Amniotic stem cell (primary cell): ENCODE measurements at places on chromosomes 4 and X.

- no peak for DNase-seq
Observed at GRCh38 chr4:106325800-106326199, 9.4 kb downstream of the AIMP1 start.

DNA sequence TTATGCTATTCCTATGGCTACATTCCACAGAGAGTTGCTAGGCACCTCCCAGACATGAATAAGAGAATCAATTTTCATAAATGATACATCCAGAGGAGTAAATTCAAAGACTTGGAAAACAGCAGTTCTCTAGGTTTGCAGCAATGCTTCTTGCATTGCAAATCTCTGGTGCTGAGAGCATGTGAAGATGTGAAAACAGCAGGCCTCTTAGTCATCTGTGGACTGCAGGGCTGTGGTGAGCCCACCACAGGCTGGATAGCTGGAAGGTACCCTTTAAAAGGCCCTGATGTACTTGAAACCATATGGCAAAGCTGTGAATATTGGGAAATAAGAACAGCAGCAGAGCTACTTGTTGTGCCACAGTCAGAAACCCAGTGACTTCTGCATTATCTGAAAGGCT lies 2135.9 kb downstream of the ARAP2 start:
- DNase-seq, result no peak

DNA sequence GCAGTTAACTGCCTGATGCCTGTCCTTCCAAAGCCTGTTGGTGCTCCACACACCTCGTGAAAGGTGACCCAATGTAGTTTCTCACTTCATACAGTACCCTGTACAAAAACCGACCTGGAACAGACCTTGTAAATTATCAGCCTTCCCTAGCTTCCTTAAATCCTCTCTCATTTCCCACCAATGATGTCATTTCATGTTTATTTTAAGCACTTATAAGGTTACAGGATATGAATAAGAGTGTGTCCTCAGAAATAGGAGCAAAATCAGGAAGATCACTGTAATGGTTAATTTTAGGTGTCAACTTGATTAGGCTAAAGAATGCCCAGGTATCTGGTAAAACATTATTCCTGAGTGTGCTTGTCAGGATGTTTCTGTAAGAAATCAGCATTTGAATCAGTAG lies 44.7 kb downstream of the TMEM150C start:
- no peak for DNase-seq

DNA sequence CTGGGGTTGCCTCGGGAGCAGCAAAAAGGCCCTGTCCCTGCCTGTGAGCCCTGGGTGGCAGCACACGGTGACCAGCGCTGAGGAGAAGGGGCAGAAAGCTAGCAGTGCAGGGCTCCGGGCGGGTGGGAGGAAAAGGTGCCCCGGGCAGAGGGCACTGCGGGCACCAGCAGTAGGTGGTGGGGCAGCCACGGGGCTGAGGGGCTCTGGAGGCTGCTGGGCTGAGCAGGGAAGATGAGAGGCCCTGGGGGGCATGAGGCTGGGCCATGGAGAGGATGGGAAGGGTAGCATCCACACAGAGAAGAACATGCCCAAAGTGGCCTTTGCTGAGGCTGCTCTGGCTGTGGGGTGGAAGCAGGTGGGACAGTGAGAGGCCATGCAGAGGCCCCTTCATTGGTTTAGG lies 67.5 kb upstream of the NKX1-1 start:
- no peak for DNase-seq

- DNase-seq, result no peak
Observed at GRCh38 chr4:30924495-30924894, 204.3 kb downstream of the PCDH7 start.

DNA sequence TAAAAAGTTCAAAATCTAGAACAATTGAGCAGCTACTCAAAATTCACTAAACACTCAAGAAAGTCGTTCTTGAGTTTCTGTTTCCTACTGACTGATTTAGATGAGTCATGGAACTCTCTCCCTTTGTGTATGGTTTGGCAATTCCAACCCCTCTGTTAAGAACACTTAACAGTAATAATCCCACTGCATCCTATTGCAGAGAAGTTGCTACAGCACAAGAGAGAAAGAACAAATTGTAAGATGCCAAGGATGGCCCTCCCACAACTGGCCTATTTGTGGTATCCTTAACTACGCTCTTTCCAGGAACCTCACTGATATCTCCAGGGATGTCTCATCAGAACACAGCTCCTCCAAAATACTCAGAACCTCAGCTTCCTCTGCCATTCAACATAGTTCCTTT lies 701.8 kb upstream of the TENM3 start:
- DNase-seq, result no peak

- no peak for DNase-seq
Observed at GRCh38 chrX:40470830-40471429, 109.8 kb upstream of the ATP6AP2 start.

DNA sequence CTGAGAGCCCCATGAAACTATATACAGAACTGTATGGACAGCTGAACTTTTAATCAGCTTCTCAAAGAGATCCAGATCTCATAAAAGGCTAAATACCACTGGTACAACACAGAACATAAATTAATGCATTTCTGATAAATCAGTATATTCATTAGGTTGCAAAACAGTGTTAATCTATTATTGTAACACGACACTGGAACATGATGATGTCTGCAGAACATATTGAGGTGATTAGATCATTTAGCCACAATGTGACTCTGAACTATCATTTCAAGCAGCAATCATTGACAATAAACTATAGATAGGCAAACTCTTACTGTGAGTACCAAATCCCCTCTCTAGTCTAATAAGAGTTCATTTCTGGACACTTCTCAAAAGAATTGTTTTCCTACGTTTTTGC lies 50.3 kb downstream of the GASK1B start:
- DNase-seq, result no peak

GRCh38 chr4:180060159-180060889 lies 2182.9 kb upstream of the TENM3 start:
- no peak for DNase-seq

DNA sequence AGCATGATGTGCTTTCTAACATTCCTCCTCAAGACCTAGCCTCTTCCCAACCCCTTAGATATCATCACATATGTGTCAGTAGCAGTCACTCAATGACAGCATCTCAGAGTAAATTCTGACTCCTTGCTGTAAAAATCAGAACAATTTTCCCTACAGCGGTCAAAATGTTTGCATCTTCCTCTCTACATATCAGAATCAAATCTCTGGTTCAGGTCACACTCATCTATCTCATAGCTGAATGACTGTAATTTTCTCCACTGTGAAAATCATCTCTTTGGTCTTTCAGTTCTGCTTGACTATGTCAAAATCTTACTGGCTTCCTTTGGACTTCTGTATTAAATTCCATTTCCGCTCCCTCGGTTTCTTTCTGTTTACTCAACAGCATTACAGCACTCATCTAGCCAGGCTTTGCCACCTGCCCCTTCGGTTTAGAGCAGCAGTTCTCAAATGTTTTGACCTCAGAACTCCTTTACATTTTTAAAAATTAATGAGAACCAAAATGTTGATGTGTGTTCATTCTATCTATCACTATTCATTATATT lies 57.3 kb downstream of the AGA start:
- no peak for DNase-seq

GRCh38 chr4:7542781-7543180 lies 108.1 kb upstream of the PSAPL1 start:
- no peak for DNase-seq

DNA sequence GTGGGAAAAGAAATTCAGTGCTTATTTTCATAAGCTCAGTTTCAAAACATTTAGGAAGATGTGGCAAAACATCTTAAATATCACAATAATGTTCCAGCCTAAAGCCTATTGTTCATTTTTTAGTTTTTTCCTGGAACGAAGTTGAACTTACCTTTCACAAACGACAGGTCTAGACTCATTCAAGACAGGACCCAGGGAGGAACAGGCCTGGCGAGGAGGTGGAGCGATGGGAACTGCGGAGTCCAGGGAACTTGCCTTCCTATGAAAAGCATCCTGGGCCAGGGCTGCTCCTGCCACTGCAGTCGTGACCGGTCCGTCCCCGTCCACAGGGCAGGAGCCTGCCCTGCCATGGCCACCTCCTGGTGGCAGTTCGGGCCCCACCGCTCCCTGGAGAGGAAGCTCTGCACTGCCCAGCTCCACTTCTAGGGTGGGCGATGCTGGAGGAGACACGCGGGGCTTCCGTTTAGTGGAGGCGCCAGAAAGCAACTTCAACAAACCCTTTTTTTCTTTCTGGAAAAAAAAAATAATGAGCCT lies 96.7 kb upstream of the CBR4 start:
- DNase-seq, result no peak

- no peak for DNase-seq
Observed at GRCh38 chrX:72180539-72180938, 1.0 kb upstream of the PIN4 start.

DNA sequence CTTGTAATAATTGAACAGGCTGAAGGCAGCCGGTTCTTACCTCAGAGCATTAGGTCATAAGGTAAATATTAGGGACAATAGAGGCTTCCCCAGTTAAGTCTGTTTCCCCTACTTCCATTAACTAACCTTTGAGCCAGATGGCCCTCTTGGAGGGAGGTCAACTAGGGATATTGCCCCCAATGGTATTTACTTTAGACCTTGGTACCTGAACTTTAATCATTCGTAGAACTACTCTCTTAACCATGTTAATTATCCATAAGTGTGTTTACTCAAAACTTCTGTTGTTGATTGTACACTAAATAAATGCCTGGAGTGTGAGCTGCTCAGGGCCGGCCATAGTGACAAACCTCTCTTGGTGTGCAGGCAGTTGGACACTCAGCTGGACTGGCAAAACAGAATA lies 1843.5 kb upstream of the AGA start:
- DNase-seq, result no peak

GRCh38 chr4:176084769-176085168 lies 19.1 kb downstream of the WDR17 start:
- DNase-seq, result no peak

GRCh38 chr4:182795446-182796238 lies 121.5 kb downstream of the DCTD start:
- no peak for DNase-seq

- no peak for DNase-seq
Observed at GRCh38 chr4:168841000-168841671, 168.9 kb downstream of the CBR4 start.

DNA sequence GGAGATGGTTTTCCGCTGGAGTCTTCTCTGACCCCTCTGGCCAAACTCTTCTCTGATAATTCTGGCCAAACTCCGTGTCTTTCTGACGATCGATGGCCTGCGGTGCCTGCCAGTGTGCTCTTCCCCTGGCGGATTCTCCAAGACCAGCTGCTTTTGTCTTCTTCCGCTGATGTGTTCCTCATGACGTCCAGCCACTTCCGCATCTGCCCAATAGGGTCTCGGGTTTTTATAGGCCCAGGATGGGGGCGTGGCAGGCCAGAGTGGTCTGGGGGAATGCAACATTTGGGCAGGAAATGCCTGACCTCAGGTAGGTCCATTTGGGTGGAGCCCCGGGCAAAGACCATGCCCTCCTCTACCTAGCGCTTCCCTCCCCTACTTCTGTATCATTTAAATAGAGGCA lies 1542.1 kb downstream of the STIM2 start:
- no peak for DNase-seq

DNA sequence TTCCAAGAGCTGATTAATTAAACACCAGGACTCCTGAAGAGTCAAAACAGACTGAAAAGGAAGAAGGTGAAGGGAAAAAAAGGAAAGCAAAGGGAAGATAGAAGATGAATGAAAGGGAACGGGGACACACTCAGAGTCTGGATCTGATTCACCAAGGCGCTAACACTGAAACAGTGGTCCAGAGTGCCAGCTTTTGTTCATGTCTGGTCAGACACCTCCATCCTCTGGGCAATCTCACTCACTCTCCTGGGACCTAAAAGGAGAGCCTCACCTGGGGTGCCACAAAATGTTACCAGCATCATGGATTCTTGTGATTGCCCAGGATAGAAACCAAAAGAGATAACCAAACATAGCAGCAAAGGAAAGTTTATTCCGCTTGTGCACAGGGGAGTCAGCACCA lies 120.3 kb upstream of the AFF2 start:
- DNase-seq, result no peak

DNA sequence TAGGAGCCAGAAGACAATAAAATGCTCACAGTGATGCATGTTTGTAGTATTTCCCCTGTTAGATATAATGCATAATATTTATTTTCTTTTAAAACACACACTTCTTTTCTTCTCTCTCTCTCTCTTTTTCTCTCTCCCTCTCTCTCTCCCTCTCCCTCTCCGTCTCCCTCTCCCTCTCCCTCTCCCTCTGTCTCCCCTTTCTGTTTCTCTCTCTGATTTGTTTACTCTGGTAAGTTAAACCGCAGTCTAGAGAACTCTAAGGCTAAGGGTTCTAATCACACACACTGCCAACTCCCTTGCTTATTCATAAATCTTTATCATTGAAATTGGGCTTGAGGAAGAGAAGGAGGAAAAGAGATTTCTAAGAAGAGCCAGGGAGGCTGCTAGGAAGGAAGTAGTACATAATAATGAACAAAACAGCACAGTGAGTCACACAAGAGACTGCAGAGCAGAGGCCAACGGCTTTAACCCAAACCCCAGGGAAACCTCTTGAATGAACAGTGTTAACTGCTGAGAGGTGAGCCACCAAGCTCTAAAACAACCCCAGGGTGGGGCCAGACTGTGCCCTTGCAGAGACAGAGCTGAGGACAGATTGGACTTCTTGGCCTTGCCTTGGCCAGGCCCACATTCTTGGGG lies 9.1 kb upstream of the PHOX2B start:
- no peak for DNase-seq

GRCh38 chr4:94349193-94349592 lies 6.6 kb upstream of the HPGDS start:
- DNase-seq, result no peak

DNA sequence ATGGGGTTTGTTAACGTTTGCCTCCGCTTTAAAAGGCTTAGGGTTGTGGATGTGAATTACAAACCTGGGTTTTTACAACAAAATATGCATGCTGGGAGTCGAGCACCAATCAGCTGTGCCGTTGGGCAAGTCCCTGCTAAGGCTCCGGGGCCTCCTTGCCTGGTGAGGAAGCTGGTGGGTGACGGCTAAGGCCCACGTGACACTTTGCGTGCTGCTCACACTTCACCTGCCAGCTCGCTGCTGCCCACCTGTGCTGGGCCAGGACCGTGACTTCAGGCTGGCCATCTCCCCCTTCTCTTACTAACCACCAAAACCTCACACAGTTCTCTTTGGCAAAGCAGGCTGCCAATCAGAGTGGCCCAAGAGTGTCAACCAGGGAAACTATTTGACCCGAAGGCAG lies 178.3 kb downstream of the AFAP1 start:
- DNase-seq, result no peak

- DNase-seq, result peak; percentile 3
Observed at GRCh38 chrX:65581661-65582339, 47.2 kb upstream of the LAS1L start.

GRCh38 chr4:110678517-110679227 lies 55.8 kb upstream of the PITX2 start:
- no peak for DNase-seq

- no peak for DNase-seq
Observed at GRCh38 chr4:15117270-15117946, 115.1 kb downstream of the CPEB2 start.

- no peak for DNase-seq
Observed at GRCh38 chrX:10111364-10112148, 45.2 kb upstream of the CLCN4 start.

DNA sequence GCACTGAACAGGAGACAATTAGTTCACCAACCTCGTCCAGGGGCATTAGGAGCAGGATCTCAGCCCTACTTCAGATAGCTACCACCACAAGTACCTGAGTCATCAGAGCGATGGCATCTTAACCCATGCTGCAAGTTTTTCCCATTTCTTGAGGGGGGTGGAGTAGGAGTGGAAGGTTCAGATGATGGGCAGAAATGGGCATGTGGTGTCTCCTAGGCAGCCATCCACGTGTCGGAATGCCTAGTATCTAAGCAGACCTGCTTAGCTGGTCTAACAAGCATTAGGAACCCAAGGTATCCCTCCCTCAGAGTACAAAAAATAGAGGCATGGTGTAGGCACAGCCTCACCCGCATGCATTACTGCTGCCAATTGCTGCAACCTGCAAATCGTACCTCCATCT lies 159.1 kb upstream of the DGKK start:
- DNase-seq, result no peak
